ENCODE measurements at places on chromosomes 11 and 22. TPM values are rescaled to one million over a fixed set of nuclear protein-coding genes. Genes with fewer than 3 reads are reported as not detected.

DNA sequence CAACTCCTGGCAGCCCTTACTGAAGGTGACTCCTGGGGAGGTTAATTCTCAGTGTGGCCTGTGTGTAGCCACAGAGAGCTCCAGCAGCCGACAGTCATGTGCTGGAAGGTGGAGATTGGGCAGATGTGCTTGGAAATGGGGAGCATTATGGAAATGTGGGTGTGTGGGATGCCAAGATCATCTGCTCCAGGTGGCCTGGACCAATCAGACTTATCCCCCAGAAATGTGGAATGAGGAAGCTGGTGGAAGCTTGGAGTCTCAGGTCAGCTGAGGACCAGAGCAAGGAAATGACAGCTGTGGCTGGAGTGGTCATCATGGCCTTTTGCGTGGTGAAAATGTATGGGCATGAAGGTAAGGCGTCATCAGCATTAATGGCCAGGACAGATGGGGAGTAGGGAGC, 234.0 kb downstream of the MIAT start:
- H3K27ac ChIP-seq, result no peak overlapping the region
- H3K27me3 ChIP-seq, result no peaks in the 10 kb centered on the region

GRCh38 chr11:83037877-83038276, 33.8 kb downstream of the RAB30 start:
- no peak for DNase-seq
- H3K36me3 ChIP-seq, result no peaks in the 10 kb centered on the region
- H3K4me1 ChIP-seq, result peaks cover 13% of the 10 kb centered on the region
- H3K4me3 ChIP-seq, result no peak overlapping the region
- no peaks in the 10 kb centered on the region for H3K27me3 ChIP-seq

DNA sequence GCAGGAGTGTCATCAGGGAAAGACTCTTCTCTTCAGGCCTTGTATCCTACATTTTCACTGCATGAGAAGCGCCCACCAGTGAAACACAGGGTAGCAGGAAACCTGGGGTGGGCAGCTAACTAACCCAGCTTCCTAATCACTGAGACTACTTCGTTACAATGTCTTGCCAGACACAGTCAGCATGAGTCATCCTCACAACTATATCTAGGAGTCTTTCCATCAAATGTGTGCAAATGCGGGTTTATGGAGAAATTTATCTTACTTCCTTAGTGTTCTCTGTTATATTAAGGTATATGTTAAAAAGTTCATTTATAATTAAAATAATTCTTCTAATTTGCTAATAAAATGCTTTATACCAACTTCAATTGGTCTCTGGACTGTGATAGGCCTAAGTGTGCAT, 79.9 kb upstream of the RAB1B start:
- peaks cover 4% of the 10 kb centered on the region for H3K36me3 ChIP-seq
- no peak overlapping the region for H3K4me3 ChIP-seq
- H3K27ac ChIP-seq, result no peak overlapping the region
- no peaks in the 10 kb centered on the region for H3K27me3 ChIP-seq

DNA sequence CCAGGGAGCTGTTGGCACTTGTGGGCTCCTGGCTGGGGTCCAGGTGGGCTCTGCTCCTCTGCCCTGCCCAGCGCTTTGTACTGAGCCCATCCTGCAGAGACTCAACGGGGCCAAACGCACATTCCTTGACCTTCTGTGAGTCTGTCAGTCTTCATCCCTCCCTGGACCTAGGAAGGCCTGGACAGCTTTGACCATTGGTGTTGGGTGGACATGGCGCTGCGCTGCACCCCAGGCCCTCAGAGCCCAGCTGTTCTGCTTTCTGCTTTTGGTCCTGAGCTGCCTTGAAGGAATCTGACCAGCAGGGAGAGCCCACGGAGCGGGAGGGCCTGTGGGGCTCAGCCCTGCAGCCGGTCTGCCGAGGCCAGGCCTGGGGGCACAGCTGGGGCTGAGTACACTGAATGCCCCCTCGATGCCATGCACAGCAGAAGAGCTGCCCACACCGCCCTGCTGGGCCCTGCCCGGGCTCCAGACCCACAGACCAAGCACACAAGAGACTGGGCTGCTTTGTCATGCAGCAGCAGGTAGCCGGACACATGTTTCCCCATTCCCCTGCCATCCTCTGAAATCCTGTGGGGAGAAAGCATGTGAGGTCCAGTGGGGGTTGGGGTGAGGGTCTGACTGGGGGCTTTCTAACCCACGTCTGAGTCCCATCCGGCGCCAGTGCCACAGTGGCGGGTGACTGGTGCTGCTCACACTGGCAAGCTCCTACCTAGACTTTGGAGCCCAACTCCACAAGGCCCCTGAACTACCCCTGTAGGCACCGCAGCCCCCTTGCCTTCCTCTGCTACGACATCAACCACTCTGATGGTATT, 24.1 kb upstream of the CCDC188 start:
- no peak for DNase-seq
- H3K27me3 ChIP-seq, result no peaks in the 10 kb centered on the region
- H3K36me3 ChIP-seq, result no peaks in the 10 kb centered on the region
- H3K27ac ChIP-seq, result no peak overlapping the region
- no peak overlapping the region for H3K4me3 ChIP-seq

The ELF5 gene
- total RNA-seq, result not detected

GRCh38 chr11:65102142-65103095, 6.4 kb downstream of the VPS51 start:
- no peak for DNase-seq
- peaks cover 2% of the 10 kb centered on the region for H3K4me1 ChIP-seq
- peaks cover 21% of the 10 kb centered on the region for H3K36me3 ChIP-seq
- H3K4me3 ChIP-seq, result no peak overlapping the region
- no peak overlapping the region for H3K27ac ChIP-seq

GRCh38 chr22:25057013-25057881, 104.7 kb downstream of the KIAA1671 start:
- DNase-seq, result peak; percentile 83
- H3K27me3 ChIP-seq, result no peaks in the 10 kb centered on the region
- H3K4me3 ChIP-seq, result no peak overlapping the region
- H3K36me3 ChIP-seq, result no peaks in the 10 kb centered on the region
- H3K4me1 ChIP-seq, result peaks cover 47% of the 10 kb centered on the region

DNA sequence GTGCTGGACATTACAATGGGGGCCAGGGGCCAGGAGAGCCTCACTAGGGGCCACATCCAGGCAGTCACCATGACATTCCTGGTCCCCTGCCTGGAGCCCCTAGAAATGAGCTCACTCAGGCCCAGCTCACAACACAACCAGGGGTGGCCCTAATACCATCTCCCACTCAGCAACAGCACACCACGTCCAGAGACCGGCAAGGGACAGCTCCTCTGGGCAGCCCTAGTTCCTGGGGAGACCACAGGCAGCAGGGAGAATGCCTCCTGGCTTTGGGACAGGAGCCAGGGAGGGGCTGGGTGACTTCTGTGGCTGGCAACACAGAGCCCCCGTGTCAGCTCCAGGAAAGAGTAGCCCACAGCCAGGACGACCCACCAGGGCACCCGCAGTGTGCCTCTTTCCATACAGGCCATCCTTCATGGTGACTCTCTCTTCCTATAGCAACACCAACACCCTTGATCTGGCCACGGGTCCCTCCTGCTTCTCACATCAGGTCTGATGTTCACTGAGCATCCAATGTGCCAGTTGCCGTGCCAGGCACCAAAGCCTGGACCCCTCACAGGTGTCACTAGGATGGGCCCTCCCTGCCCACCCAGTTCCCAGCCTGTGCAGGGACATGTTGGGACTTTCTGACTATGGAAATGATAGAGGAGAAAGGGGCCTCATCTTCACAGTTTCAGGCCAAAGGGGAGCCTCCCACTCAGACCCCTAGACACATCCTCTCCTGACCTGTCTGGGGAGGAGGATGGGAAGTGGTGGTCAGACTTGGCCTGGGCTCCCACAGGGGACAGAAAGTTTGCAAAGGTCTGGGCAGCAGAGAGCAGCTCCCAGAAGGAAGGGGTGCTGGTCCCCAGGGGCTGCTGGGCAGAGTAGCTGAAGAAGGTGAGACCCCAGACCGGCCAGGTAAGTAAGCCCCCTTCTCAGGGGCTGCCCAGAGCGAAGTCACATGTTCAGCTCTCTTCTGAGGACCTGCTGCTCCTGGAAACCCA, 43.2 kb downstream of the IGLL5 start:
- DNase-seq, result no peak
- H3K36me3 ChIP-seq, result no peaks in the 10 kb centered on the region
- H3K4me3 ChIP-seq, result no peak overlapping the region
- H3K4me1 ChIP-seq, result peaks cover 81% of the 10 kb centered on the region
- no peaks in the 10 kb centered on the region for H3K27me3 ChIP-seq
- H3K27ac ChIP-seq, result peak overlapping the region; percentile 40

- H3K36me3 ChIP-seq, result no peaks in the 10 kb centered on the region
- H3K4me1 ChIP-seq, result no peaks in the 10 kb centered on the region
- no peaks in the 10 kb centered on the region for H3K27me3 ChIP-seq
- no peak overlapping the region for H3K27ac ChIP-seq
- DNase-seq, result no peak
- H3K4me3 ChIP-seq, result no peak overlapping the region
These were observed 63.4 kb downstream of the MYO7A start for GRCh38 chr11:77191429-77191822.

DNA sequence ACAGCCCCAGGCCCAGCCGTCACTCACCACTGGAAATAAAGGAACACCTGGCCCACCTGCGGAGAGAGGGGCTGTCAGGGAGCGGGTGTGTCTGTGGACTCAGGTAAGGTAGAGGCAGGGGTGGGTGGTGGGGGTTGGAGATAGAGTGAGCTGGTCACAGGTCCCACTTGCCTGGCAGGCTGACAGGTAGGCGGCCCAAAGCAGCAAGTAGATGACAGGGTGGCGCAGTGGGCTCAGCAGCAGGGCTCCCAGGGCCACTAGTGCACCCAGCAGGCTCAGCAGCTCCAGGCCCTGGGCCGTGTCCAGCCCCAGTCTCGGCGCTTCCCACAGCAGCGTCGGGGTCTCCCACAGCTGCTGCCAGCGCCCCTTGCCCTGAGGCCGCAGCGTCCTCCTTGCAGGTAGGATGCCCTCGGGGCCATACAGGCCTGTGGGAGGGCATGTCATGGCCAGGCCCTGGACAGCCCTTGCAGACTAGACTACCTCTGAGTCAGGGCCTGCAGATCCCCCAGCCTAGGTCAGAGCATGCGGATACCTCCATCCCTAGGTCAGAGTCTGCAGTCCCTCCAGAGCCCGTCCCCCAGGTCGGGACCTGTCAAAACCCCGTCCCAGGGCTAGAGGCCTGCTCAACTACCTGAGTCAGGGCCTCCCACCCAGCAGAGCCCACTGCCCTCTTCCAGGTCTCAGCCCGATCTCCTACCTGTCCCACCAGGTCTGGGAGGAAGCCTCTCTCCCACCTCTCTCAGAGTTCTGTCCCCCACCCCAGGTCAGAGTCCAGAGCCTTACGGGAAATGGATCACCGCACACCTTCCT, 686 bp downstream of the LMF2 start:
- peak; percentile 29 for DNase-seq
- H3K27ac ChIP-seq, result peak overlapping the region; percentile 84
- H3K27me3 ChIP-seq, result no peaks in the 10 kb centered on the region
- H3K4me3 ChIP-seq, result peak overlapping the region; percentile 76

DNA sequence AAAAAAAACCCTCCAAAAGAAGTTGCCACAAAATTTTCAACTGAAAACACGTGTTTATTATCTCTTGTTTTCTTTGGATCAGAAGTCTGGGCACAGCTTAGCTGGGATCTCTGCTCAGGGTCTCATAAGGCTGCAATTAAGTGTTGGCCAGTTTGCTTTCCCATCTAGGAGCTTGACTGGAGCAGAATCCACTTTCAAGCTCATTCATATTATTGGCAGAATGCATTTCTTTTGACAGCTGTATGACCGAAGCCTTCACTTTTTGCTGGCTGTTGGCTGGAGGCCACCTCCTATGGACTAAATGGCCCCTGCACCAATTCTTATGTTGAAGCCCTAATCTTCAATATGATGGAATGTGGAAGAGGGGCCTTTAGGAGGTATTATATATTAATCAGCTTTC, 139.6 kb downstream of the DDX10 start:
- H3K27ac ChIP-seq, result no peak overlapping the region
- no peak for DNase-seq
- no peak overlapping the region for H3K4me3 ChIP-seq
- H3K4me1 ChIP-seq, result no peaks in the 10 kb centered on the region
- H3K27me3 ChIP-seq, result no peaks in the 10 kb centered on the region

DNA sequence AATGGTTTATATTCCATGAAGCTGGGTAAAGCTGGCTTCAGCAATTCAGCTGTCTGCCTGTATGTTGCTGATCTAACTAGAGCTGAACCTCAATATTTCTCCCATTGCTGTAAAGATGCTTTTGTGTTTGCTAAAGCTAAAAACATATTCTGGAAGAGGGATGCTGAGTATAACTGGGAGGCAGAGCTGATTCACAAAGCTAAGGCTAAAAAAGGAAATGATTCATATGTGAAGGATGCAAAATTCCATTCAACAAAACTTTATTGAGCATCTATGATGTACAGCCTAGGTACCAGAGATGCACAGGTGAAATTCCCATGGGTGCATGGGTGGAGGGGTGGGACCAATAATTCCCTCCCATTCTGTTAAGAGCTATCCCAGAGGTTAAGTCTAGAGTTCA, 193.9 kb downstream of the KIF18A start:
- no peaks in the 10 kb centered on the region for H3K27me3 ChIP-seq
- no peaks in the 10 kb centered on the region for H3K36me3 ChIP-seq
- DNase-seq, result no peak
- no peaks in the 10 kb centered on the region for H3K4me1 ChIP-seq

DNA sequence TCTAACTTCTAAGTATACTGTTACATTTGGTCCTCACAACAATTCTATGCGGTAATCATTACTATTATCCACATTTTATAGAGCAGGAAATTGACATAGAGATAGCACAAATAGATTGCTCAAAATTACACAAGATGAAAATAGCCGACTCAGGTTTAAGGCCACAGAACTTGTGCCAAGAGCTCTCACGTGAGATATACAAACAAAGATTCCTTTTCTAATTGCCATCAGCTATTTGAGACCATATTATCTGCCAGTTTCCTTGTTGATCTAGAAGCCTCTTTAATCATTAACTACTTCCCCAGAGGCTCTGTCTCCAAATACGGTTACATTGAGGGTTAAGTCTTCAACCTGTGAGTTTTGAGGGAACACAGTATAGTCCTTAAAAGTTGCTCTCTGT, 61.0 kb upstream of the GLYATL1B start:
- H3K4me1 ChIP-seq, result no peaks in the 10 kb centered on the region
- no peak for DNase-seq
- no peak overlapping the region for H3K4me3 ChIP-seq
- no peaks in the 10 kb centered on the region for H3K27me3 ChIP-seq

The GLYATL2 gene
- total RNA-seq, result not detected

The PRR33 gene
- total RNA-seq, result 0.32 TPM

- H3K4me1 ChIP-seq, result peaks cover 69% of the 10 kb centered on the region
- H3K27ac ChIP-seq, result peak overlapping the region; percentile 98
- peak; percentile 100 for DNase-seq
These were observed 838 bp downstream of the FKBP2 start for GRCh38 chr11:64241491-64242374.

DNA sequence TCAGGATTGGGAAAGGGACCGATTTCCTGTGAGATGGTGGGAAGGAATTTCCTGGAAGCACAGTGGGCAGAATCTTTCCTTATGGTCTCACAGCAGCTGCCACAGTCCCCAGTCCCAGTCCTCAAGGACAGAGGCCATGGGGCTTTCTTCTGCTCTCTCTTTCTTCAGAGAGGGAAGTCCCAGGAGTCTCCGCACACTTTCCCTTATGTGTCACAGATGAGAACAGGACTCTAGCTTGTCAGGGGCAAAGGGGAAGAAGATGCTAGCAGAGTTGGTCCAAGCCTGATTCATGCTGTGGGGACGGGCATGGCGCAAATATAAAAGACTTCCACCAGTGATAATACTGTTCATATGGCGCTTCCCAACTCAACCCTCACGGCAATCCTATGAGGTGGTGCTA, 7.5 kb upstream of the PPFIA1 start:
- DNase-seq, result no peak
- H3K36me3 ChIP-seq, result no peaks in the 10 kb centered on the region
- peaks cover 4% of the 10 kb centered on the region for H3K27me3 ChIP-seq
- H3K4me1 ChIP-seq, result no peaks in the 10 kb centered on the region
- no peak overlapping the region for H3K4me3 ChIP-seq
- no peak overlapping the region for H3K27ac ChIP-seq

Measured in natural killer cell (primary cell).